ENCODE measurements at places on chromosomes 16 and 17.

DNA sequence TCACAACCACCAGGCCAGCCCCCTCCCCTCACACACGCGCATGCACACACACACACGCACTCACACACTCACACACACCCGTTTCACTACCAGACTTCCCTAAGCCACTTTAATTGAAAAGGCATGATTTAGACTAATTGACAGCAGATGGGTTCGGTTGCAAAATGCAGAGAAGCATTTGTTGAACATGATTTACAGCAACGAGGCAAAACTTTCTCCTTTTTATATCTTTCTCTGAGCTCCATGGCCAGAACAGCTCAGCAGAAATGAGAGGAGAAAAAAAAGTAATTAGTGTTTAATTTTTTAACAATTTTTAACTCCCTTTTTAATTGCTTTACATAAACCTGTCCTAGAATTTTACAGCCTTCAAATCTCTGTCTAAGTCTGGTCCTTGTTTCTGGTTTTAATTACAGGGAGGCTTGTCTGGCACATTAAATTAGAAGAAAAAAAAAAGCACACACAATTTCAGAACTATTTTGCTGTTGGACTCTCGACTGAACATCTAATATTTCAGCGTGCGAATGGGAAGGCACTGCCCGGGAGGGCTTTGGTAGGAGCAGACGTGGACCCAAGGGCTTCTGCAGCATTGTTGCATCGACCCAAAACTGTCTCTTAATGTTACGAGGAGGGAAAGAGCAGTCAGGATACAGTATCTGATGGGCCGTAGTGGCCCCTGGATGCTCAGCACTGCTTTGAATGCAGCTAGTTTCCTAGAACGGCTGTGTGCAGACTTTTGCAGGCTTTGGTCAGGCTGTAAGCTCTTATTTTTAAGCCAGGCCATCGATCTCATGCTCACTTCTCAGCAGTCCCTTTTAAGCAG lies 255.9 kb downstream of the SOX9 start:
- no peak for DNase-seq

DNA sequence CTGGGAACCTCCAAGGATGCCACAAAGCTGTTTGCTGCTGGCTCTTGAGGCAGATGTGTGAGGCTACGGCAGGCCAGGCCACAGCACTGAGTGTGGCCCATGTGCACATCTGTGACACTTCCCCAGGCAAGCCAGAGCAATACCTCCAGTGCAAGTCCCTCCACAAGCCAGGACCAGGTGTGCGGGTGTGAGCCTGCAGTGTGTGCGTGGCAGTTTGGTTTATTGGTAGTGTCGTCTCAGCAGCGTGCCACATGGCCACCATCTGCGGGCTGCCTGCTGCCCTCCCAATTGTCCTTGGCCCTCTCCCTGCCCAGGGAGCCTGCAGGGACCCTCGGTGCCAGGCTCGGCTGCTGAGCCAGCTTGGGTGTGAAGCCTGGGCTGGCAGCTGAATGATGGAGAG lies 9.9 kb upstream of the SREBF1 start:
- DNase-seq, result no peak

GRCh38 chr17:40810494-40810893 lies 10.7 kb upstream of the KRT28 start:
- DNase-seq, result no peak

DNA sequence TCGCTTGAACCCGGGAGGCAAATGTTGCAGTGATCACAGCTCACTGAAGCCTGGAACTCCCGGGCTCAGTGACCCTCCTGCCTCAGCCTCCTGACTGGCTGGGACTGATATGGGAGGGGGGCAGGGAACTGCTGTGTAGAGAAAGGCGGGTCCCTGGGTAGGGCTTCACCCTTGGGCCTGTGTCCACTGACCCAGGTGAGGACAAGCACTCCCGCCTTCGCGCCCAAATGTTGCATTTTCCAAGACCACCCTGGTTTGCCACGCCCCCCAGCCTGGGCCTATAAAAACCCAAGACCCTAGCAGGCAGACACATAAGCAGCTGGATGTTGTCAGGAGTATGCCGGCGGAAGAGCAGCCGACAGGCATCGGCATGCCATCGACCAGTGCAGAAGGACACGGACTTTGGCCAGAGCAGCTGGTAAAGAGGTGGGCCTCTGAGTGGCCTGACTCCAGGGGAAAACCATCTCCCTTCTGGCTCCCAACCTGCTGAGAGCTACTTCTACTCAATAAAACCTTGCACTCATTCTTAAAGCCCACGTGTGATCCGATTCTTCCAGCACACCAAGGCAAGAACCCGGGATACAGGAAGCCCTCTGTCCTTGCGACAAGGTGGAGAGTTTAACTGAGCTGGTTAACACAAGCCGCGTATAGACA lies 19.1 kb downstream of the SMYD4 start:
- no peak for DNase-seq

- DNase-seq, result no peak
These were observed 56.3 kb downstream of the METRNL start for GRCh38 chr17:83135692-83136091.

GRCh38 chr17:79399610-79400144 lies 211.2 kb downstream of the RBFOX3 start:
- DNase-seq, result no peak

GRCh38 chr17:8522577-8522976 lies 86.9 kb downstream of the NDEL1 start:
- no peak for DNase-seq

GRCh38 chr17:77490361-77491183 lies 349.8 kb downstream of the SEC14L1 start:
- no peak for DNase-seq

GRCh38 chr17:72336026-72336803 lies 215.4 kb downstream of the SOX9 start:
- DNase-seq, result peak; percentile 47

- no peak for DNase-seq
These were observed 4.9 kb upstream of the STAT5A start for GRCh38 chr17:42283241-42284023.

- DNase-seq, result no peak
These were observed 5.9 kb downstream of the PDILT start for GRCh38 chr16:20398603-20399002.

DNA sequence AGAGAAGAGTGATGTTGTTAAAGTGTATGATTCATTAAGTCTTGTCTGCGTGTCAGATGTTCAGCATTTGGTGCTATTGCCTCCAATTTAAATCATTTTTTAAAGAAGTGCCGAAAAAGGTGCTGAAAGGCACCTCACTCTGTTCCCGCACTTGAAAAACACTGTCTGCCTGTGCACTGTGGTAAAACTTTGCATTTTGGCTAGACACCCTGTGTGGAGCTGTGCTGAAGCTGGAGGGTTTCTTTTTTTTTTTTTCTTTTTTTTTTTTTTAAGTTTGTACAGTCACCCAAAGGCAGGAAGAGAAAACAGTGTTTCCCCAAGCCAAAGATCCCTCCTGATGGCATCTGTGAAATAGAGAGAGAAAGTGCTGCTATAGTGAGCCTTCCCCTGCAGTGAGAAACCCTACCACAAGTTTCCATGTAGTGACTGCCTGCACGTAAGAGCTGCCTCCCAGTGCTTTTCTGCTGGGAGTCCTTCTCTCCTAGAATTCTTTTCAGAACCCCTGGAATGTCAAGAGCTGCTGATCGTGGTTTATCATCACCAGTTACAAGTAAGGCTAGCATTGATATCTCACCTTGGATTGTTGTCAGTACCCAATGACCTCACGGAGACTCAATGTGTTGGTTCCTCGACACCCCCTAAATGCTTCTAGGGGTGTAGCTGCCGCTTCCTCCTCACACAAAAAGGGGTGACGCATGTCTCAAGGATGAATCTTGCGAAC lies 116.0 kb upstream of the SOX9 start:
- no peak for DNase-seq

- no peak for DNase-seq
These were observed 83.5 kb downstream of the XYLT1 start for GRCh38 chr16:17387256-17387655.

- peak; percentile 0 for DNase-seq
These were observed 621 bp upstream of the CSHL1 start for GRCh38 chr17:63911657-63912100.

DNA sequence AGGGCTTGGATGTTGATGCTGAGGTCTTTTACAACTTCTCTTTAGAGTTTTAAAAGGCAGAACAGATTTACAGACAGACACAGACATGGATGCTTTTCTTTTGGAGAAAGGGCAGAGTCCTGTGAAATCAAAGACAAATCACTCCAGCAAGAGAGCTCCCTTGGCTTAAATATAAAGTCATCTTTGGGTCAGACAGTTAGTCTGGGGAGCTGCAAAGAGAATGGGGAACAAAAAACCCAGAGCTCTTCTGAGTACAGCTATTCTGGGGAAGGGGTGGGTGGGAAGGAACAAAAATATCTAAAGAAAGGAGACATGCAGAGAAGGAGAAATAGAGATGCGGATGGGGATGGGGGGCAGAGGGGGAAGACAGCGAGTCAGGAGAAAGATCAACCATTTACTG lies 266.6 kb downstream of the XYLT1 start:
- DNase-seq, result no peak

- DNase-seq, result no peak
These were observed 1.3 kb downstream of the WNK4 start for GRCh38 chr17:42781639-42782165.

DNA sequence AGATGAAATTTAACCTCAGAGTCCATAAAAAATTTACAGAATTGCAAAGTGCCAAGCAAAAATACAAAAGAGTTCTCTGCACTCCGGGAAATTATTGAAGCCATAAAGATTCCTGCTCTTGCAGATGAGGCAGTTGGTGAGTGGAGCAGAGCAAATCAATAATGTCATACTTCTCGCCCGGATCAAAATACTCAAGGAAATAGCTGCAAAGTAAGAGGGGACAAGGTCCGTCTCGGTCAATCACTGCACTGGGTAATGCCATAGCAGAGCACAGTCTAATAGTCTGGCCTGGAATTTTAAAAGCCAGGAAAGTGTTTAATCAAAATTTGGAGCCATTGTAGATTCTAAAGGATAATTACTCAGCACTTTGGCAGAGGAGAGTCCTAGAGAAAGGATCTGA lies 58.9 kb downstream of the GP2 start:
- no peak for DNase-seq

DNA sequence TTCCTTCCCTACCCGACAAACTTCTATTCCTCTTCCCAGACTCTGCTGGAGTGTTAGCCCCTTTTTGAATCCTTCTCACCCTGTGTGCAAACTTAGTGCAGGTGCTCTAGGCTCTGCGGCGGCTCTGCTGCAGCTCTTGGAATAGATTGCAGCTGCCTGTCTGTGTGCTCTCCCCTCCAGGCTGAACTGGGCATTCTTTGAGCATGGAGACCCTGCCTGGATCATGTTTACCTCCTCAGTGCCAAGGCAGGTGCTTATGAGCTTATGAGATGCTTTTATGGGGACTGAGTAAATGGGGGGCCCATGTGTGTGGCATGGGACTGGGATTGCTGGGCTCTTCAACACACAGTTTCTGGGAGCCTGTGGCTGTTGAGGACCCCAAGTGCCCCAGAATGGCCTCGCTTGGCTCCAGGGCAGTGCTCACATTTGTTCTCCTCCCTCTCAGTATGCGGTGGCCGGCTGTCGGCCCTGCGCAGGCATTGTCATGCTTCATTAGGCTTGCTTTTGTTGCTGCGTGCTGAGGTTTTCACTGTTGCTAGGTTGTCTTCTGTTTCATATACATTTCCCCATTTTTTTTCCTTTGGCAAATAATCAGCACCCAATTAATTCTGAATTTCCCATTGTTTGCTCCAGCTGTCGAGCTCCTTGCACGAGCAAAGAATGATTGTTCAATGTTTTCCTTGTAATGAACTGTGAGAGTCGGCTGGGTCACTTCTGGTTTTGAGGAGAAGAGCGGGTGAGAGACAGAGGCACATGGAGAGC lies 185.5 kb upstream of the NLRP1 start:
- DNase-seq, result peak; percentile 78

GRCh38 chr17:67080804-67081203 lies 36.5 kb downstream of the CACNG1 start:
- no peak for DNase-seq

DNA sequence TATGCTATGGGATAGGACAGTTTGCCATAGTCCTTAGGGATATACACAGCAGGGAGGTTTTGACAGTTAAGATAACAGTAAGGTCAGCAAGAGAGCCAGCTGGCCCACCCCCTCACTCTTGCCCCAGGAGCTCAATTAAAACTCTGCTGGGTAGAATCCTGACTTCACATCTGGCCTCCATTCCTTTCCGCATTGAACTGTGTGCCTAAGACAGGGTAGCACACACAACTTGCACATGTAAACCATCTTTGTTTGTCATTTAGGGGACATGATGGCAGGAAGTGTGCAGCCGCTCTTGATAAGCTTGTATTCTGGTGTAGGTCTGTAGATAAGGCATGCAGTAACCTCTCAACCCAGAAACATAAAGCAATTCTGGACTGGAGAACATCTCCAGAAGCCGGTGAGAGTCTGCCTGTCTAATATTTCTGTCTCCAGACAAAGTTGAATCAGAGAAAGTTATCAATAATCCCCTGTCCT lies 5.2 kb downstream of the MINK1 start:
- no peak for DNase-seq

DNA sequence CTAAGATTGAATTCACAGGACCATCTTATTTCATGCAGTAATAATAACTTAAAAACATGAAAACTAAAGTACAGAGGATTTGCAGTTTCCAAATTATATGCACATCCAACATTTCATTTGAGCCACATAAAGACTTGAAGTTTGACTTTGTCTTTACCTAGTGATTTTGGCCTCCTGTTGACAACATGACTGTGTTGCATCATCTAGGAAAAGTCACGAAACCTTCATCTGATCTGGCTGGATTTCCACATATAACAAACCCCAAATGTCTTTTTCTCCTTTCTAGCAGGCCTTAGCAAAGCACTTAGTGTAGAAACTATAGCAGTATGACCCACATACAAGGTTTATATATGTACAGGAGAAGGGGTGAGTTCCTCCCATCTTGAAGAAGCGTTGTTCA lies 406.5 kb upstream of the CDH5 start:
- no peak for DNase-seq

DNA sequence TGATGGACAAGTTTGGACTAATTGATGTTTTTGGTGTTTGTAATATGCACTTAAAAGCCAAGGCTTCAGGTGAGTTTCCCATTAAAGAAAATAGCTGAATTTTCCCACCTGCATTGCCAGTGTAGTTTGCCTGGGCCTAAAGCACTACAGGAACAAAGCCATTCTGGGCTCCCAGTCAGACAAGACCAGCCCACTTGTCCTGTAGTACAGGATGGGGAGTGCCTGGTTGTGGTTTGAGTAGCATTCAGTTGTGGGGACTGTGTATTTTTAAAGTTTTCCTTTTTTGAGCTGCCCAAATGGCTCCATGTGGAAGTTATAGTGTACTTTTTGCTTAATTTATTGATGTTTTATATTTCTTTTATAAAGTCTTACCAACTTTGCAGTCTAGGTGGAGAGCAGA lies 91.7 kb downstream of the TANGO6 start:
- DNase-seq, result no peak
